ENCODE measurements at places on chromosomes 5 and 9. TPM values are rescaled to one million over a fixed set of nuclear protein-coding genes. Genes with fewer than 3 reads are reported as not detected.

TICAM2 gene
- total RNA-seq, result 1.6 TPM

IDNK gene
- 2.7 TPM for total RNA-seq

MARCOL gene
- not detected for total RNA-seq

DNA sequence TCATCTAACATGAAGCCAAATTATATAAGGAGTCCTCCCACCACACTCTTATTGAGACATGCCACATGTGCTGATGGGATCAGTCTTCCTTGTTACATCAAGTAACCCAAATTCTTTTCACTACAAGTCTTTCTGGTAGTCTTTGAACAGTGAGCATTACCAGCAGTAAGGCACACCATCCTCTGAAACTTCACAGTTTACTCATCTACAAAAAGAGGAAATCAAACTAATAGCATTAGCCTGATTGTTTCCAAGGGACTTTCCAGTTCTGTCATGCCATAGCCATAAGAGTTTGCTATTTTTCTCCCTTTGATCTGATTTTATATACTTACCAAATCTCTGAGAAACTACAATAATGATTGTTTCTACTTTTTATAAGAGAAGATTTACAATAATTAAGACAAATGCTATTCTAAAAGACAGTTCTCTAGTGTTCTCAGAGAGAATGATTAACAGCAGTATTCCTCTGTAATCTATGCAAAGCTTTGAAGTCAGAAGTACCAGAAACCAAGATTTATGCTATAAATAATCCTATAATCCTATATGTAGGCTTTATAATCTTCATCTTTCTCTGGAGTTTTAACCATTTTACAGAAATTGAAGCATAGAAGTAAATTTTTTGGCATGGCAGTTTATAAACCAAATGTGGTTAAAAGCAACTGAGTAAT, 166.2 kb upstream of the ACO1 start:
- no peak for DNase-seq

DNA sequence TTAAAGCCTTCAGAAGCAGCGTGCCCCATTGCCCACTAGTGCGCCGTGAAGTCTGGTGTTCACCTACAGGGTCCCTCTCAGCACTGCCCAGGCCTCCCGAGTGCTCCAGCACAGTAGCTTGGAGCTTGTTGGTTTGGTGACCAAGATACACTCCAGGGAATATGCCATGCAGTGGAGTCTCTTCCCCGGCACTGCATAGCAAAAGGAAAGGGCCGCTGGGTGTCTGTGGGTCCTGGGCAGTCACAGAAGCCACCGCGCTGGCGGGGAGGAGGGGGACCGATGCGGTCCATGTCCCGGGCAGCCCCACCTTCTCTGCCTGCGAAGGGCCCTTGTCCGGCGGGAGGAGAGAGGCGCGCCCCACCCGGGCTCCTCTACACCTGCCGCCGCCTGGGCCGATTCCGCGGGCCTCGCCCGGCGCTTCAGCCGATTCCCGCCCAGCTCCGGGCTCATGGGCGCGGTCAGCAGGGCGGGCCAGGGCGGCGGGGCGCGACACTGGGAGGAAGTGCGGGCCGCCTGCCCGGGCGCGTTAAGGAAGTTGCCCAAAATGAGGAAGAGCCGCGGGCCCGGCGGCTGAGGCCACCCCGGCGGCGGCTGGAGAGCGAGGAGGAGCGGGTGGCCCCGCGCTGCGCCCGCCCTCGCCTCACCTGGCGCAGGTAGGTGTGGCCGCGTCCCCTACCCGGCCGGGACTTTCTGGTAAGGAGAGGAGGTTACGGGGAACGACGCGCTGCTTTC, at the start of gene SYK:
Gene SYK (plus strand): TSS at position 579 of the 732 bp plus-strand sequence. CDS start 42,080 bp downstream, outside the sequence.
- DNase-seq, result no peak

Measured in tibial nerve (tissue), 4 donors.